ENCODE measurements at places on chromosomes 3 and 15.
A peak's percentile ranks its signal among the peaks of the same experiment; 100 is the strongest.

DNA sequence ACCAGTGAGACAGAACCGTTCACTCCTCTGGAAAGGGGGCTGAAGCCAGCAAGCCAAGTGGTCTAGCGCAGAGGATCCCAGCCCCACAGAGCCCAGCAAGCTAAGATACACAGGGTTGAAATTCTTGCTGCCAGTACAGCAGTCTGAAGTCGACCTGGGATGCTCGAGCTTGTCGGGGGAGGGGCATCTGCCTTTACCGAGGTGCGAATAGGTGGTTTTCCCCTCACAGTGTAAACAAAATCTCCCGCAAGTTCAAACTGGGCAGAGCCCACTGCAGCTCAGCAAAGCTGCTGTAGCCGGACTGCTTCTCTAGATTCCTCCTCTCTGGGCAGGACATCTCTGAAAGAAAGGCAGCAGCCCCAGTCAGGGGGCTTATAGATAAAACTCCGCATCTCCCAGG lies 11.4 kb downstream of the CEP97 start:
- DNase-seq = no peak

DNA sequence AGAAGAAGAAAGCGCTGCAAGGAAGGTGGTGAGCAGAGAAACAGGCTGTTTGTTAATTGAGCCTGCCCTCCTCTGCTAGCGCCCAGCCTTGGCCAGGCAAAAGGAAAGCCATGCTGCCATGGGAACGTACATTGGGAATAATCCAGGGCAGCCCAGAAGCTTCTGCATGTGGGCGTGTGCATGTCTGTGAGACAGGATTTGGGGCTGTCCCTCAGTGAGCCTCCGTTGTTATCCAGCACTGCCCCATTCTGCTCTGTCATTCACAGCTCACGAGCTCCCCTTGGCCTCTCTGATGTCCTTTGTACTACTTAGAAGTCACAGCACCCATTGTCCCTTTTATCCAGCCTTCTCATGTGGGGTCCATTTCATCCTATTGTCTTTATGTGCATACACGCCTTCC lies 239.1 kb upstream of the ROPN1 start:
- DNase-seq = no peak

DNA sequence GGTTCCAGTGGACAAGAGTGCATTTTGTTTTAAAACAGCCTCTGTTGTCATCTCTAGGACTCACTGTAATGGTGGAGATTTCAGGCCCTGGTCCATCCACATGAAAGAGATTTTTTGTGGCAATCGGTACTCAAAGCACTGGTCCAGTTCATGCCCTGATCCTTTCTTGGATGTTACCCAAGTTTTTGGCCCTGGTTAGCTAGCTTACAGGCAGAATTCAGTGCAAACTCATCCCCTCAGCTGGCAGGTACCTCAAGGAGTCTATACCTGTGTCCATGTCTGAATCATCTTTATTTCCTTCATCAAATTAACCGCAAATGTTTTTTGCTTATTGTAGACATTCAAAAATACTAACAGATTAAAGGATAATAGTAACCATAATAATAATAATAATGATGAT lies 13.7 kb upstream of the MEF2A start:
- no peak for DNase-seq

- DNase-seq = no peak
Measured at GRCh38 chr3:16279010-16279801, 14.2 kb downstream of the OXNAD1 start.

DNA sequence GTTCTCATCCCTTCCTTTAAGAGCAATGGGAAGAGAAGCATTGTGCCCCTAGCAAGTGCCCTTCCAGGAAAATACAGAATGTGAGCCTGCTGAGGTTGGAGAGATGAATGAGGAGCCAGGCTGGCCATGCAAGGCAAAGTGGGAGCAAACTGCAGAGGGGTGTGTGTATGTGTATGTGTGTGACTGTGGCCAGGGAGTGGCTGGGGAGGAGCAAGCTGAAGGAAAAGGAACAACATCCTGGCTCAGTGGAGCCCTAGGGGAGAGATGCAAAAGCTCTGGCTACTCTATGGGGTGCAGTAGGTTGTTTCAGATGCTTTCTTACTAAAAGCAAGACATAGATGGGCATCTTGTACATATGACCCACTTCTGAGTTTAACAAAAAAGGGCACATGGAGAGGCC lies 20.6 kb downstream of the FOXP1 start:
- no peak for DNase-seq

- no peak for DNase-seq
Measured at GRCh38 chr3:28173836-28174235, 67.6 kb upstream of the CMC1 start.

DNA sequence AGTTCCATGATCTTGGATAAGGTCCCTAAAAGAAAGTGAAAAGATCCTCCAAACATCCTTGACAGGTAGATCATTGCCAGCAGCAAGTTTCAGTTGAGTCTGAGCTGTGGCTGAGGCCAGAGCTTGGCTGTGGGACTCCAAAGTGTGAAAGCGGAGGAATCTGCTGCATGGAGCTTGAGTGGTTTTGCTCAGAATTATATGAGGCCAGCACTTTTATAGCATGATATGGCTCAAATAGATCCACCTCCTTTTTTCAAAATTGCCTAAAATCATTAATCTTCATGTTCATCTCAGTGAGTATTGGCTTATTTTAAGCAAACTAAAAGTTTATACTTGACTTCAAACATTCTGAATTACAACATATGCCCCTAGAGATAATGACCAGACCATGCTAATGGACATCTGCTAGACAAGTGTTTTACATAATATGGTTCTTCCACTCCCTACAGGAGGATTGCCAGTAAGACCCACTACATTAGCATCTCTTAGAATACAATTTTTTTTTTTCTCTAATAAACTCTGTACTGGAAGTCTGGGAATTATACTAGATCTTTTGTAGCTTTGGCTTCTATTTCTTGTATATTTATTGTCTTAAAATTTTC lies 368.1 kb downstream of the ZPLD1 start:
- no peak for DNase-seq

DNA sequence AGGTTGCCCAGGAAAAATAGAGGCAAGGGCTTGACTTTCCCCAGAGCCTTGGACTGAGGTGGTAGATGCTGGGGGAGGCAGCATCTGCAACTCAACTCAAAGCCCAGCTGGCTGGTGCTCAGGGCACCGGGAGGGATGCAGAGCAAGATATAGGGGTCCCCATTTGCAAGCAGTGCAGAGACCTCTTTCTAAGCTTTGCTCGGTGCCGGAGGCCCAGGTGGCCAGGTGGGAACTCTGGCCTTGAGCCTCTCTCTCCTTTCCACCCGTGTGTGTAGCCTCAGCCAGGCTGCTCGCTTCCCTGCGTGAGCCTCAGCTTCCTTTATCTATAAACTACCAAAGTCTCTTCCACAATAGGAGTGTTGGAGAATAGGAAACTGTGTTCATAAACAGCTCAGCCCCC lies 36.5 kb downstream of the SLC6A6 start:
- DNase-seq = no peak

- DNase-seq = no peak
Measured at GRCh38 chr15:70098153-70098460, 390 bp upstream of the TLE3 start.

DNA sequence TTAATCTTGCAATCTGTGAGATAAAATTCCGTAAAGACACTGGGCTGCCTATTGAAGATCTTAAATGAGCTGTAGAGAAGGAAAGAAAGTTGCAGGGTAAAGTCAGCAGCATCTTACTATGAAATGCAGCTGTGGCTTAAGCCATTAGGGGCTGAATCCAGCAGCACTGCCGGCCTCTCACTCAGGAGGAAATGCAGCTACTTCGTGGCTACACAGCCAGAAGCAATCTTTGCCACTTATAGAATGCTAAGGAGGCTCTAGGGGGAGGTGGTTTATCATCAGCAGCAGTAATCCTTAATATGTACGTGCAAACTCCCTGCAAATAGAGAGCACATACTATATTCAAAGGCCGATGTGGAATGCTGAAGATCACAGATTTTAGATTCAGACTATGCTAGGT lies 19.1 kb upstream of the MCTP2 start:
- no peak for DNase-seq

DNA sequence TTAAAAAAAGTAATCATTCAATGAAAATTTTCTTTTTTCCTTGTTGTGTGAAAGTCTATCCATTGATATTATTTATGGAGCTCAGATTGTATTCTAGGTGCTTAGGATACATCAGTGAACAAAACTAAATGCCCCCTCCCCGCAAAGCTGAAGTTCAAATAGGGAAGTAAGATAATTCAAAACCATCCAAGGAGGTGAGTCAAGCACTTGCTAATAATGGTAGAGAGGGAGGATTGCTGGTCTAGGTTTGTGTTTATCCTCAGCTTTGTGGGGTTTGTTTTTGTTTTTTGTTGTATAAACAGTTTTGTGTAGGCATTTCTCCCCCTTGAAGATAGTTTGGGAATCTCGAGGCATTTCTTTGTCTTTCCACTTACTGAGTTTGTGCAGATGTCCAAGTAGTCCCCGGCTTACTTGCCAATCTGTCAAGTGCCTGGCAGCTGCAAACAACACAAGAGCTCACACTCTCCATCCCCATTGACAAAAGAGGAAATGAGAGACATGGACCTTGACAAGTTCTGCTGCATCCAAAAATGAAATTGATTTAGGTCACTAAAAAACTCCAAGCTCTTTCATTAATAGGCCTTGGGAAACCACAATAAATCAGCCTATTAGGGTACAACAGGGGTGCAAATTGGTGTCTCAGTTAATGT lies 575.8 kb upstream of the TBL1XR1 start:
- no peak for DNase-seq

DNA sequence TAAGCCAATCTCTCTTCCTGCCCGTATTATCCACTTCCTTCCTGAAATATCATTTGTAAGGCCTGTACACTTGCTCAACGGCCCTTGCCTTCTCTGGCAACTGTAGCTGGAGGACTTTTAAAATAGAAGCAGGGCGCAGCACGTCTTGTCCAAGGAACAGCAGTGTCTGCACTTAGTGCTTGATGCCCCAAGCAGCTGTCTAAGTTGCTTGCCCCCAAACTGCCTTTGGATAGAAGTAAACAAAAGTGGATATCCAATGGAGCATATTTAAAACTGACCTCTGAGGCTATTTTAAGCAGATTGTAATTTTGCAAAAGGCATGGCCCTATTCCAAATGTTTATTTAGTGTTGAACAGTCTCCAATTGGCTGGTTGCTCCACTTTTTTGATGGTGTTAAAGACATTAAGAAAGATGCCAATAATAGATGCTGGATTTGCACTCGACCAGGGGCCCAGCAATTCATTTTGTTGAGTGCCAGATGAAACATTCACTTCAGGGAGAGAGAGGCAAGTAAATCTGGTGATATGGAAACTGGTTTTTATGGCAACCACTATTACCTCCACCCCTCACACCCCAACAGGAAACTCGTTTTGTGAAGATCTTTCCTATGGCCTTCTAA lies 526.8 kb upstream of the TBL1XR1 start:
- no peak for DNase-seq

- no peak for DNase-seq
Measured at GRCh38 chr3:53936347-53936746, 44.7 kb upstream of the SELENOK start.

DNA sequence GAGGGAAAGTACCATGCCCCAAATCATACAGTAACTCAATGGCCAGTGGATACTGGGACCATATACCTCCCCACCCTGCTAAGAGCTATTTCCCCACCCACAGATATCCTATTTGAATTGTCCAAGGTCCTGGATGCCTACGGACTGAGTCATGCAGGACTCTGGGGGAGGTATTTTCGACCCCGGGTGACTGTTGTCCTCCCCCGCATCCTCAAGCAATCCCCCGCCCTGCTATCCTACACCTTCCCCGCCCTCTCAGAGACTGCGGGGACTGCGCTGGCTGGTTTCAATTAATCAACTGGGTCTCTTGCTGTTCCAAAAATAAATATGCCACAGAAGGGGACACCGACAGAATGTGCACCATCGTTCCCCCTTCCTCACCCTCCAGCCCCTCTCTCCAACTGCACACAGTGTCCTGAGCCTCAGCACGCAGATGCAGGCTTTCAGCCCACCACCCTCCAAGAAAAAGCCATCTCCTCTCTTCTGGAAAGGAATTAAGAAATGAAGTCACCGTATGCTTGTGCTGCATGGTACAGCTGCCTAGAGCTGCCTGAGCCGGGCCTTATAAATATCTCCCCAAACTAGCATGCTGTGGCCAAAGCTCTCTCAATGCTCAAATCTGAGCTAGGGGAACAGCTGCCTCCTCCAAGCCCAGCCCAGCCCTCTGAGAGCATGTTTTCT lies 8.1 kb downstream of the CAV3 start:
- peak; percentile 67 for DNase-seq

- DNase-seq = no peak
Measured at GRCh38 chr3:113898892-113899291, 48.9 kb upstream of the ZDHHC23 start.

DNA sequence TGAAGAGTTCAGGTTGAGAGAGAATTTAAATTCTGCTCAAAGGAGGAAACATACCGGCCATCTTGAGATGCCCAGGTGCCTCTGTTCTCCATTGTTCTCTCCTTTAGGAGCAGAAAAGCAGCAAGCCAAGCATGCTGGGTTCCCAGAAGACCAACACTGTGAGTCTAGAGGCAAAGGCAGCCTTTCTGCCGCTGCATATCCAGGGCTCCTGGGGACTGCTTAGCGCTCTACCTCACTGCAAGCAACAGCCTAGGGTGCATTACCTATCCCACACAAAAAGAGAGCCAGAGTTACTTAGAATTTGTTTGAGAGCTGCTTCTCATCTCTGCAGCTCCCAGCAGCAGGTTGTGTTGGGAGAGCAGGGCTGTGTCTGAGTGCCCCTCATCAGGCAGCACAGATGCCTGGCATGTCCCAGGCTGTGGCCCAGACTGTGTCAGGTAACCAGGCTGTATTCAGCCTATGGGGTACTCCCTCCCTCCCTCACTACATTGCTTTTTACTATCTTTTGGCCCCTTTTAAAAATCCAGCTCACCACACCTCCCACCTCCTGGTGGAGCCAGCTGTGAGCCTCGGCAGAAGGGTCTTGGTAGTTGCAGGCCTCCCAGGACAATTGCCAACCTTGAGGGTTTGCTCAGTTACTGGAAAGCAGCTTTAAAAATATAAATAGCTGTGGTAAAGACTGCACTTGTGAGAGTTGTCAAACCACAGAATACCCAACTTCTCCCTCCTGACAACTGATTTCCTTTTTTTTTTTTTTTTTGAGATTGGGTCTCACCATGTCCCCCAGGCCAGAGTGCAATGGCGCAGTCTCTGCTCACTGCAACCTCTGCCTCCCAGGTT lies 30.2 kb downstream of the BCL2L10 start:
- no peak for DNase-seq

- no peak for DNase-seq
Measured at GRCh38 chr3:138253609-138254008, 66.5 kb downstream of the ARMC8 start.

- DNase-seq = no peak
Measured at GRCh38 chr3:48459331-48459730, 12.8 kb downstream of the ATRIP start.

- no peak for DNase-seq
Measured at GRCh38 chr3:179731544-179731943, 78.7 kb downstream of the USP13 start.
